ENCODE measurements at places on chromosomes 4 and X.

- no peak for DNase-seq
Measured at GRCh38 chr4:173518425-173519102, 11.5 kb downstream of the HAND2 start.

DNA sequence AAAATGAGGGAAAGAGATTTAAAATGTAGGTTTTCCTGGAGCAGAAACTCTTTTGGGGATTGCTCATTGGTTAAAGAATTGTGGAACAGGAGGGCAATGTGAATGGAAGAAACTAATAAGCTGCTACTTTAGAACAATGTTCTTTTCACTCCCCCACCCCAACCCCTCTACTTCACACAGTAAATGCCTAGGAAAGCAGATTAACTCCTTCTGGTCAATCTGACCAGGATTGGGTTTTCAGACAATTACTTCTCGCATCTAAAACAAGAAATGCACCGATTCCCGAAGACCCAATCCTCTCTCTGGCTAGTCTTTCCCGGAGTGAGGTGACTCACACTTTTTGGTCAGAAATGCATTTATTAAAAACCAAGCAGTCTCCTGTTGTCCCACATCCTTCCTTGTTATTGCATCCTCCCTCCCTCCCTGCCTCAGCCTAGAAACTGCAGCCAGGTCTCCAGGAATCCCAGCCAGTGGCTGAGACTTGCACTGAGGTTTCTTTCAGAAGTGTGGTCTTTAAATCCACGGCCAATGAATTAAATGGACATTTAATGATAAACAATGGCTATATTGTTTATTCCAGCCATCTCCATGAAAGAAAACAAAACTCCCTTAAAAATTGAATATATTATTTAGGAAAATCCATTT is 21.4 kb downstream of the MFAP3L start:
- no peak for DNase-seq

DNA sequence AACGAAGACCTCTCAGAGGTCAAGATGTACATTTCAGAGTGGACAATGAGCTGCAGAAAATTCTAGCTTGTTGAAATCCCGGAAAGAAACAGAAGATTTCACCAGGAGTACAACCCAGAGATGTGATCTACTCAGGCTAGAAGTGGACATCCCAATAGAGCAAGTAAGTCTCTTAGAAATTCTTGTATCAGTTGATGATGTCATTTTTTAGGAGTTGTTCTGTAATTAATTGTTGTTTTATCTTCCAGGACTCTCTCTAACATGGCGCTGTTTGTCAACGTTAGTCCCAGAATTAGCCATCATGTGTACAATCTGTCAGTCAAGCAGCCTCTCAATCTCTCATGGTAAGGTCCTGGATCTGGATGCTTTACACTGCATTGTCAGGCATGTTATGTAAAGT is 174.4 kb downstream of the GRIA3 start:
- DNase-seq: no peak

- DNase-seq: no peak
Measured at GRCh38 chrX:145848857-145849256, 31.2 kb downstream of the SLITRK2 start.

DNA sequence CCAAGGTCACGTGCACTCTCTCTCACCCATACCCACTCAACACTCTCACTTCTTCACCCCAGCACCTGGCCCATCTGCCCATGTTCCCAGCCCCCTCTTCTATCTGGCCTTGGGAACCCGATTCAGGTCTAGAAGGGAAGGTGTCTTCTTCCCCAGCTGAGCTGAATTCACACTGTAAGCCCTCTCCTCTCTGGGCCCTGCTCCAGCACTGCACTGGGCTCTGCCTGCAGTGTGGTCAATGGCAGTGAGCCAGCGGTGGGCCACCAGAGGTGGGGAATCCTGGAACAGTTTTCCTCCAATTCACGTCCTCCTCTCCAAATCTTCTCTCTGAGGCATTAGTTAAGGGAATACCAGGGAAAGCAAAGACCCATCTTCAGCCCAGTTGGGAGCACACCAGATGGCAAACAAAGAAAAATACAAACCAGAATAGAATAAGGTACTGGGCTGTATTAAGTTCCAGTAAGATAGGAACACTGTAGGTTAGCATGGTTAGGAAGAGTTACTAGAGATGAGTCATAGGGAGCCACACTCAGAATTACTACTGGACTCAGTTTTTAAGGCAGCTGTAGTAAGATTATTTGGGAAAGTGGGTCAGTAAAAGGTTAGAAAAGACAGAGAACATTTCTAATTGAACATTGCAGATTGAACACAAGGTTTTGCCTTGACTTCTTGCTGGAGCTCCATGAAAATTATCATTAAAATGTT is 5.0 kb downstream of the AWAT2 start:
- DNase-seq: no peak

GRCh38 chr4:82373486-82373815 is 340 bp downstream of the HNRNPD start:
- no peak for DNase-seq

DNA sequence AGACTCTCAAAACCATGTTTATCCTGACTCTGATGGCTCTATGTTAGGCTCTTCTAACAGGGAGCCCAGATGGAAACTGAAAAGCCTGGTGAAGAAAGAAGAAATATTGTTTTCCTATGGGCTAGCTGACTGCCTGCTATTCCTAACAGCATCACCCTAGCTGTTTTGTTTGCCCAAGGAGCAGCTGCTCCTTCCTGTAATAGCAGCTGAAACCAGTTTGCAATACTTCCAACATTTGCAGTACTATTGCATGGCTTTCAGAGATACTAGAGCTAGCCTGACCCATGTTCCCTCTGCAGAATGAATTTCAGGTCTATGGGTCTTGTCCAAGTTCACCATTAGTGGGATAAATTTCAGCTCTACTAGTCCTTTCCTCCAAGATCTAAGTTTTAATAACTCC is 495.2 kb downstream of the INPP4B start:
- no peak for DNase-seq

DNA sequence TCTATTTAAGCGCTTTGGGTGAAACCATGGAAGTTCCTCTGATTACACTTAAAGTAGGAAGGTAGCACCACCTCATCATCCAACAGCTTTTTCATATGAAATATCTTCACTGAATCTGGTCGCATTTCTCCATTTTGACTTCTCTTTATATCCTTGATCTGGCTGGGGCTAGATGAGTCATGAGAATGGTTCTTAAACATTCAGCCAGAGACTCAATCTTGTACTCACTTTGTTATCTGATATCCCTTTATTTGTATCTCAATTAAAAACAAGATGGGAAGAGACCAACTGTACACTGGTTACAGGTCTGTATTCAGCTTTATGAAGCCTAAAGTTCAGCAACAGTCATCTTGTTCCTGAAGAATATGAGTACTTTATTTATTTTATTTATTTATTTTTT is 84.9 kb downstream of the CBLL2 start:
- DNase-seq: no peak

- DNase-seq: no peak
Measured at GRCh38 chr4:3308691-3309090, 15.9 kb downstream of the RGS12 start.

DNA sequence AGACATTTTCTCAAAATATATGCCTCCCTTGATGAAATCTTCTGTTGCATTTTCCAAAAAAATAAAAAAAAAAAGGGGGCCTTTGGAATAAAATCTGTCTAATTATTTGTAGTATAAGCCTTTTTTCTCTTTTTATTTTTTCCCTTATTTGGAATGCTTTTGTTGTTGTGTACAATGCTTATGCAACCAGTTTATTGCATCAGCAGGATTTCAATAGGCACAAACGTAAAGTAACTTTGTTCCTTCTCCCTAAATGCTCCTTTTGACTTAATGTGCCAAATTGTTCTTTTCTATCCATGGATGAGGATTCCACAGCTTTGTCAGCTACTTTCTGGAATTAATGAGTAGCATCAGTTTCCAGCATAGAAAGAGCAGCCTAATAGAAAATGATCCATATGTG is 59.6 kb upstream of the HPGD start:
- DNase-seq: no peak

GRCh38 chr4:181971973-181972372 is 271.2 kb upstream of the TENM3 start:
- no peak for DNase-seq

GRCh38 chrX:133321451-133321850 is 93.8 kb downstream of the GPC4 start:
- DNase-seq: no peak

DNA sequence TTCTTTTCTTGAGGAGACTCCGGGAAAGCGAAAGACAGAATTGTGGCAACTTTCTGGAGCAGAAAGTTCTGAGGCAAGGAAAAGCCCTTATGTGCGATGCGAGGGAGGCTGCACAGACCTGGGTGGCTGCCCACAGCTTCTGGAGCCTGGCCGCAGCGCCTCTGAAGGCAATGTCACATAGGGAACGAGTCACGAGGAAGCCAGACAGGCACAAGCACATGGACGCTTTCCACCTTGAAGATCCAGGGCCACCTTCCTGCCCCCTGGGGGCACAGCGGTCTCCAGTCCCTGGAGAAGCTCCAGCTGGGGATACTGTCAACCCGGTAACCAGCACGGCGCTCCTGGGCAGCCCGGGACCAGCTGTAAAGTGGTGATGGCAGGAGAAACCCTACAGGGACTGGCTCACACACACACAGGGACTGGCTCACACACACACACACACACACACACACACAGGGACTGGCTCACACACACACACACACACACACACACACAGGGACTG is 69.8 kb downstream of the MTNR1A start:
- DNase-seq: peak; percentile 27

DNA sequence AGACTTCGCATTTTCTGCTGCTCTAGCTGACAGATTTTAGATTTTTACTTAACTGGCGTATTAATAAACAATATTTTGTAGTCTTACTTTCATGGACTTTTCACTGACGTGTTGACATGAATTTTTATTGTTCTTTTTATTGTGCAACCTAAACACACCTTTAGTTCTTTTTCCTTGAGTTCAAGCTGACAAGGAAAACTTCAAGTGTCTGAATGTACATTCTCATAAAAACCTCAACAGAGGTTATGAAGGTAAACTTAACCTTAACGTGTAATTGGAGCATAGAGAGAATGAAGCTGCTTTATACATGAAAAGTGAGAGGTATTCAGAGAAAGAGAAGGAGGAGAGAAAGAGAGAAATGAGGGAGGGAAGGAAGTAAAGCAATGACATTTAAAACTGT is 364.3 kb upstream of the CT83 start:
- no peak for DNase-seq

GRCh38 chrX:11434607-11435006 is 141.4 kb downstream of the AMELX start:
- DNase-seq: no peak

DNA sequence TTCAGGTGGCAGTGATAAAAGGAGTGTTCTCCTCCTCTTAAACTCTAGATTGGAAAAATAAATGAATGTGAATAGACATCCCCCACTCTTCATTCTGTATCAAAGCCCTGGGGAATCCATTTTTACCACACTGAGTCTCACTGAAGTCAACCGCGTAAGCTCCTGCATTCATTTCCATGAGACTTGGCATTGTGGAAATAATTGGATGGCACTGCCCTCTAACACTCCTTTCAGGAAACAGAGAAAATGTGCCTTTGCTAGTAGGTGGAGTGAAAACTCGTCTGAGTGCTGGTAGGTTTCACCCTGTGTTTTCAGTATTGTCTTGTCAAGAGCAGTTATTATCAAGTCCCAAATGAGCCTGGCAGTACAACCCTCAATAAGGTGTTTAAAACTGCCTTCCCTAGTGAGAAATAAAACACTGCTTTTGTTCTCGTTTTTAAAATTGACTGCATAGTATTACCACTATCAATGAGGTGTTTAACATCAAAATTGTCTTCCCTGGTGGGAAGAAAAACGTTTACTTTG is 9.7 kb upstream of the CDKN2AIP start:
- no peak for DNase-seq

DNA sequence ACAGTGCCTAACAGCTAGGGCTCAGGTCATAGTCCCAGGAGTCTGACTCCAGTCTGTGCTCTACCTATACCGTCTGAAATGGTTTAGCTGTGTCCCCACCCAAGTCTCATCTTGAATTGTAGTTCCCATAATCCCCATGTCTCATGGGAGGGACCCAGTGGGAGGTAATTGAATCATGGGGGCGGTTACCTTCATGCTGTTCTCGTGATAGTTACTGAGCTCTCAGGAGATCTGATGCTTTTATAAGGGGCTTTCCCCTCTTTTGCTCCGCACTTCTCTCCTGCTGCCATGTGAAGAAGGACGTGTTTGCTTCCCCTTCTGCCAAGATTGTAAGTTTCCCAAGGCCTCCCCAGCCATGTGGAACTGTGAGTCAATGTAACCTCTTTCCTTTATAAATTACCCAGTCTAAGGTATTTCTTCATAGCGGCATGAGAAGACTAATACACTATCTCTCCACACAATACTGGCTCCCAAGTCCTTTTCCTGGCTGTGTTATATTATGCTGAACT is 110.8 kb downstream of the AFAP1 start:
- no peak for DNase-seq

DNA sequence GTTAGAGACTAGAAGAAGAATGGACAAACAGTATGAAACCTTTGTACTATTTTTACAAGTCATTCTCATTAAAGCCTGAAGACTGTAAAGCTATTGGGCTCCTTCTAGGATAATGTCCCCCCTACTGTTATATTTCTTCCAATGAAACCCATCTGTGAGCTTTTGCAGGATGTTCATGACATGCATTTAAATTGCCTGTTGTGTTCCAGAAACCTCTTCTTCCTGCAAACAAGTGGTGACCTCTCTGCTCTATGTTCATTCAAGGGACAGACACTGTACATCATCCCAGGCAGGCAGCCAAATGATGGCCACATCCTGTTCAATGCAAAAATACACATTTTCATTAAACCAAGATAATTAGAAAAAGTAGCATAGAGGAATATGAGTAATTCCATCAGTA is 128.0 kb downstream of the C4orf33 start:
- DNase-seq: no peak

- DNase-seq: no peak
Measured at GRCh38 chr4:37769391-37769989, 57.0 kb upstream of the PGM2 start.

GRCh38 chr4:62917649-62918048 is 1491.6 kb downstream of the TECRL start:
- DNase-seq: no peak

GRCh38 chr4:8882239-8882638 is 10.6 kb upstream of the HMX1 start:
- DNase-seq: no peak

GRCh38 chr4:69546134-69546765 is 50.5 kb upstream of the UGT2B4 start:
- DNase-seq: no peak

GRCh38 chr4:80931631-80932081 is 98.9 kb upstream of the BMP3 start:
- DNase-seq: no peak

DNA sequence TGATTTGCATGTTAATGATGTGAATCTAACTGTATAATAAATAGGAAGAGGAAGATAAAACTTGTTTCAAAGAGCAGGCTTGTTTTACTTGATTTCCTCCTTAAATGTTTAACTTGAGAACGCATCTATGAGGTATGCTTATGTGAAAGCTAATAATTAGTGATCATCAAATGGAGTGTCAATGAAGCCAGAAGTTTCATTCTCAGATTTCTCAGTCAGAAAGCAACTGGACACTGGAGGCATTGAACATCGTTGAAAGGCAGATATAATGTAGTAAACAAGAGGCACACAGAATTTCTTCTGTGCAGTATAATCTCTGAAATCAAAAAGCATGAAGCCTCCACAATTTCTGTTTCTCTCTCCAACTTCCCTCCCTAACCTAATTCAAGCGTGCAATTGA is 672.9 kb downstream of the ADGRL3 start:
- DNase-seq: no peak

- DNase-seq: peak; percentile 89
Measured at GRCh38 chr4:20251796-20252655, at the start of gene SLIT2. Gene SLIT2, plus strand, starts transcription at chr4:20251905. Its CDS starts 1,911 bp downstream, at chr4:20253816.

- no peak for DNase-seq
Measured at GRCh38 chrX:65697915-65698796, 30.7 kb downstream of the MSN start.
